ENCODE measurements at places on chromosomes 7 and 10. TPM values are rescaled to one million over a fixed set of nuclear protein-coding genes. Genes with fewer than 3 reads are reported as not detected.

- DNase-seq: no peak
These were observed 127.1 kb downstream of the ACTR3B start for GRCh38 chr7:152886579-152887117.

- DNase-seq: no peak
These were observed 64.1 kb downstream of the CFAP58 start for GRCh38 chr10:104417637-104418292.

DNA sequence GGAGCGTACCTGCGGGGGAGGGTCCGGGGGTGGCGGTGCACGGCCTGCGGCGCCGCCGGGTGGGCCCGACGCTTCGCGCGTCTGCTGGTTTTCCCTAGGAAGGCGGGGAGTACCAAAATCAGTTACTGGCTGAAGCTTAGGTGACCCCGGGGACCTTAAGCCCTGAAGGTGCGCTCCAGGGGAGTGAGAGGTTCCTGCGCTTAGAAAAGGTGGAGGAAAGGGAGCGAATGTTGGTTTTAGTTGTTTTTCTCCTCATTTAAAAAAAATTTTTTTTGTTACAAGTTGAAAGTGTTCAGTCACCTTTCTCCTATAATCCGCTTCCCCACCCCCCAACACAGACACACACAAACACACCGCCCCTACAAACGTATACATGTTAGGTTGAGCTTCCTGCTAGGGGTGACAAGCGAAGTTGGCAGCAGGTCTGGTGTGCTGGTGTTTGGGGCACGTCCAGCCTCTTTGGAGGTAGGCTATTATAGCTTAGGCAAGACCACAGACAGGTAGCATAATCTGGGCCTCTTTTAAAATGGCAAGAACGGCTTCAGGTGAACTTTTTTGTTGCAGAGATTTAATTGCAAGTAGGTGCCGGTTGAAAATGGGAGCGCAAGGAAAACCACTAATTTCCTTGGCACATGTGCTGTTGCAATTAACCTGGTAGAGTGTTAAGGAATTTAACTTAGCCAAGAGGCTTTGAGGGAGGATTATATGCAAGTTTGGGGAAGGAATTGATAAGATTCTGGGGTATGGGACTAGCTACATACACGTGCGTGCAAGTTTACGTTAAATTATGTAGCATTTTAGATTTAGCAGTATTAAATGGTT, 945 bp downstream of the ADD3 start:
- DNase-seq: no peak

GRCh38 chr10:5575482-5576153, 50.9 kb downstream of the CALML3 start:
- DNase-seq: peak; percentile 75

DNA sequence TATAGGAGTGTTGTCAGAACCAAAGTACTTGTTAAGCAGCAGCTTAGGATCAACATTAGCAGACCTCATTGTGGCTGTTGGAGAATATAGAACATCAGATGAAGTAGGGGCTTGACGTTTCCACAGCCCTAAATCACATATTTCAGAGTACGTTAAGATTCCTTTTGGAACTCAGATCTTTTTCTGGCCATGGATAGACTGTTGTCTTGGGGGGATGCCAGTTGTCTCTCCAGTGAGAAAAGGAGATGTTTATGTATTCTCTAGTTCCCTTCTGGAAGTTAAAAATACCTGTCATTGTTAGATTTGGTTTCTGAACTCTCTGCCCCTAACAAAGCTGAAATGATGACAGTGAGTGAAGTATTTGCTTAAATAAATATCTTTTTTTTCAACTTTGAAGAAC, 191.3 kb downstream of the AUTS2 start:
- DNase-seq: no peak

GRCh38 chr10:8800426-8800825, 745.9 kb downstream of the GATA3 start:
- DNase-seq: no peak

DNA sequence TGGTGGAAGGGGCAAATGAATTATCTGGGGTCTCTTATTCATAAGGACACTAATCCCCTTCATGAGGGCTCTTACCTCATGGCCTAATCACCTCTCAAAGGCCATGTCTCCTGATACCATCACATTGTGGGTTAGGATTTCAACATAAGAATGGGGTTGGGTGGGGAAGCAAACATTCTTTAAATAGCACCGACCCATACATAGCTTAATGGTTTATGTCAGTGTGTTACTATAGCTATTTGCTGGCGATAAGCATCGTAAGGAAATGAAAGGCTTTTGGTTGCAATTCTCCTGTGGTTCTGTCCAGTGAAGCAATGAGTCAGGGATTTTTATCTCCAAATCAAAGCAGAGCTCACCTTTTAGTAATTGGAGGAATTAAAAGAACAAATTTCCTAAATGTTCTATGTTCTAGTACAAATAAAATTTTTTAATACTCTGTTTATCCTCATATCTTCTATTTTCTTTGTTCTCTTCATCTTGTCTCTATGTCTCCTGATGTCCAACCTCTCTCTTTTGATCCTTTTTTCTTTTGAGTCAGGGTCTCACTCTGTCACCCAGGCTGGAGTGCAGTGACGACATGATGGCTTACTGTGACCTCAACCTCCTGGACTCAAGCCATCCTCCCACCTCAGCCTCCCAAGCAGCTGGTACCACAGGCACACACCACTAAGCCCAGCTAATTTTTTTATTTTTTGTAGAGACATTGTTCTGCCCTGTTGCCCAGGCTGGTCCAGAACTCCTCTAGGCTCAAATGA, 57.0 kb upstream of the GLCCI1 start:
- DNase-seq: no peak

- DNase-seq: no peak
These were observed 194.3 kb downstream of the SORCS3 start for GRCh38 chr10:104835422-104835821.

DNA sequence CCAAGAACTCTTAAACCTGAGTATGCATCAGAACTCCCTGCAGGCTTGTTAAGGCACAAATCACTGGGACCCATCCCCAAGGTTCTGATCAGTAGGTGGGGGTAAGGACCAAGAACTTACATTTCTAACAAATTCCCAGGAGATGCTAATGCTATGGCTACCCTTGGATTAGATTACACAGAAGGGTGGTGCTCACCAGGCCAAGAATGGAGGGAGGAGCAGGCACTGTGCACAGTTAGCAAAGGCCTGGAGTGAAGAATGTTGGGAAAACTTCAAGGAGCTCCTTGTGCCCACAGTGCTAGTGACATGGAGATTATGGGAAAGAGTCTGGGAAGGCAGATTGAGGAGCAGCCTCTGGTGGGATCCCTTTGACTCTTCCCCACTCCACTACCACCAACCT, 1.9 kb downstream of the PRSS2 start:
- DNase-seq: no peak

DNA sequence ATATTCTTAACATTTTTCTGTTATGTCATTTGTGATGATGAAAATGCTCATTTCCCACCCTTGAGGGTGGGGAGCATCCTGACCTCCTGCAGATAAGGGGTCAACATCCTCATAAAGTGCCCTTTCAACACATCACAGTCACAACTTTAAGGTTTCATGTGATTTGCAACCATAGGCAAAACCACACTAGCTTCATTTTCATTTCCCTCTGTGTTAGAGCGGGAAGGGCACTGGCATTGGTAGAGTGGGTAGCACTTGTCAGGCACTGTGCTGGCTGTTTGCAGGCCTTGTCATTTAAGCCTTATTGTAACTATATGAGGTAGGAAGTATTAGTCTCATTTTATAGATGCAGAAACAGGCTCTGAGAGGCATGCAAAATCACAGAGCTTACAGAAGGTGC, 39.8 kb downstream of the PSMC2 start:
- DNase-seq: no peak

GRCh38 chr10:118175148-118175547, 128.4 kb upstream of the RAB11FIP2 start:
- DNase-seq: no peak

GRCh38 chr7:70498232-70498992, 633.5 kb upstream of the GALNT17 start:
- DNase-seq: no peak

DNA sequence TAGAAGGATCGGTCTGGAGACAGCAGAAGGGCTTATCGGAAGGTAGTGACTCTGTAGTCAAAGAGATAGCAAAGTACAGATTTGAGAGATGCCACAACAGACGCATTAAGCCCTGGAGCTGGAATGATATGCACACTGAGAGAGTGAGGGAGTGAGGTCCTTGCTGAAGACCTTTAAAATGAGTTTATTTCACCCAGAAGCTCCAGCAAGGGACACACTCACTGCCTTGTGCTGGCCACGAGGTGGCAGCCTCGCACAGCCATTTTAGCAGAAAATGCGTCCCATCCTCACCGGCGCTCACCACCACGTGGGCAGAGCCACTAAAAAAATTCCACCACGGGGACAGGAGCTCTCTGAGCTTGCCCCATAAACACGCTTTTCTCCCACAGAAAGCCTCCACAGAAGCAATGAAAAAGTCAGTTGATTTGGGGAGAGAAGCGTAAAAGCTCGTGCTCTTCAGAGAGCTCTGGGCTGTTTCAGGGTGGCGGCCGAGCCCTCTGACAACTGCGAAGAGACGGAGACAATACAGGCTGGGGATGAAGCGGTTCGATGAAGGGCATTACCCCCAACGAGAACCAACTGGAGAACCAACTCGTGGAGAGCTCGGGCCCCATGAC, 163.0 kb upstream of the KLF14 start:
- peak; percentile 80 for DNase-seq

DNA sequence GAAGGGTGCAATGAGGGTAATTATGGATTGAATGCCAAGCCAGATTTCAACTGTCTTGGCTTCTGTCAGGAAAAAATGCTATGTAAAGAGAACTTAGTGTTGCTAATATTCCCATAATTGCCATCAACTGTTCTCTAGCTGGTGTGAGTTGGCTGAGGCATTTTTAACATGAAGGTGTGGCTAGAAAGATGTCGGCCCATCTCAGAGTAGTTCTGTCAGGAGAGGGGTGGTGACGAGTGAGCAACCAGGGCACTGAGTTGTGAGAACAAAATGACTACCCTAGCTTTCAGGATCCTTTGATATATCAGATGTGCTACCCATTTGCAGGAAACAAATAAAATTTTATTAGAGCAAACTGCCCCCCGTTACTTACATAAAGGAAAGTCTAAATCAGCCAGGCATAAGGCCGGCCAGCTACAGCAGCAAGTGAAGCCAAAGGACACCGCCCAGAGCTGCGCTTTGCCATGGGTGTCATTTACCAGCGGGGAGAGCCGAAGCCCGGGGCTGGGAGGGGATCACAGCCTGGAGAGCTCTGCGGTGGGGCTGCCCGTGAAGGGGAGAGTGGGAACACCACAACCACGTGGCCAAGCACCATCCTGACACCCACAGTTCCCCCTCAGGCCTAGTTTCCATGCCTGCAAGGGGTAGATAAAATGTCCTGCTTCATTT, 141.4 kb downstream of the ICA1 start:
- DNase-seq: no peak

- DNase-seq: no peak
These were observed 25.8 kb upstream of the BET1 start for GRCh38 chr7:94029976-94030375.

DNA sequence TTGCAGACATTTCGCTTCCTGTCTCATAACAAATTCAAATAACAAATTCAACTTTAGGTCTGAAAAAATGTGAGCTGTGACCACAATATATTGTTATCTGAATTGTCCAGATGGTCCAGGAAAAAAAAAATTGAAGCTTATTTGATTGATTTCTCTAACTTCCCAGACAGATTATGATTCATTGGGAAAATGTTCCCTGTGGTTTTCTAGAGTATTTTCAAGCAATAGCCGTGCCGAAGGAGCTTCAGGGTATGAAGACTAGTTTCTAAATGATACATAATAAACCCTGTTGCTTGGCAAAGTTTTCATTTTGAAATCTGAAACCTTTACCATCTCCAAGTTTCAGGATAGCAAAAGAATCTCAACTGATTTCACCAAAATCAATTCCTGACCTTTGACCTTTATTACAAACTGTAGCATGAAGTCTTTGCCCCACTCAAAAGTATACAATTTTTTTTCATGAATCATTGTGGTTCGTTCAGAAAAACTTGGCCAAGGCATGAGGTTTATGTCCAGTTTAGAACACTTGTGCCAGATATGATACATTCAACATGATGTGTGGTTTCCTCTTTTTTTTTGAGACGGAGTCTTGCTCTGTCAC, 109.9 kb downstream of the JCAD start:
- no peak for DNase-seq

- DNase-seq: no peak
These were observed 36.9 kb downstream of the AKR1B1 start for GRCh38 chr7:134422008-134422407.

- no peak for DNase-seq
These were observed 711.1 kb downstream of the SUGCT start for GRCh38 chr7:40845943-40846342.

DNA sequence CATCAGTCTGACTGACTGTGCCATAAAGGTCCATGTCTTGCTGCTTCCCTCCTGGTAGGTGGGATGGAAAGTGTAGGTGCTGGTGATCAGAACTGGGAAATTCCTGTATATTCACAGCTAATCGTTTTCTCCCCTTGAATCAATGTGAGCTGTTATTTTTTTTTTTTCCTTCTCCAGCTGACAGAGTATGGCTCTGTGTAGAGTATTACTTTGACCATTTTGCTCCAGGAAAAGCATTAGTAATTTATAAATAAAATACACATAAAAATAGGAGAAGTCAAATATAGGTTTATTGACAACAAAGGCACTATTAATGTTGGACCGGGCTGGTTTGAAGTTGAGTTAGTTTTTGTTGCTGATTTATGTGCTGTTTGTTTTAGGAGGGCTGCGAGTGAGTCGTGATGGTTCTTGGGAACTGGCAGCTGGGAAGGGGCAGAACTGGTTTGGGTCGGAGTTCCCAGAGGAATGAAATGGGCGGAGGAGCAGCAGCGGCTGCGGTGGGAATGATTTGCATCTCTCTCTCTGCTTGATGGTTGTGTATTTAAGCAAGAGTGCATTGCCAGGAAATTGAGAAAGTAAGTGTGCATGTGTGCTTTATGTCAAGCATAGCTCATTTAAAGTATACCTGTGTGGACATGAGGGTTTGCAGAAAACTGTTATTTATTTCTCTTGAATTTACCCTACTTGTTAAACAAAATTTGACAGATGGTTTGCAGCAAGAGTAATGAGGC, 80.9 kb downstream of the LRMDA start:
- DNase-seq: no peak

The YAE1 gene
- 20.8 TPM for total RNA-seq

The C10orf53 gene
- not detected for total RNA-seq

The SLC29A3 gene
- 8.8 TPM for total RNA-seq

The LIPK gene
- total RNA-seq: not detected

The CALML3 gene
- not detected for total RNA-seq

The SNX10 gene
- total RNA-seq: 4.5 TPM

The CYP3A4 gene
- total RNA-seq: not detected

The C10orf71 gene
- 0.13 TPM for total RNA-seq

The DEPP1 gene
- total RNA-seq: 84.2 TPM

The PON3 gene
- 0.55 TPM for total RNA-seq

The NKX2-3 gene
- not detected for total RNA-seq

The ANKRD61 gene
- total RNA-seq: not detected

The TMEM178B gene
- 0.26 TPM for total RNA-seq

The ANKRD22 gene
- total RNA-seq: 0.26 TPM
